SHP77 treated with DMSO at 0.1 percent for 48 hours (cell line): ENCODE measurements at places on chromosomes 1 and 21.

- no peak for DNase-seq
These were observed 69.5 kb downstream of the UBE2T start for GRCh38 chr1:202272103-202272845.

DNA sequence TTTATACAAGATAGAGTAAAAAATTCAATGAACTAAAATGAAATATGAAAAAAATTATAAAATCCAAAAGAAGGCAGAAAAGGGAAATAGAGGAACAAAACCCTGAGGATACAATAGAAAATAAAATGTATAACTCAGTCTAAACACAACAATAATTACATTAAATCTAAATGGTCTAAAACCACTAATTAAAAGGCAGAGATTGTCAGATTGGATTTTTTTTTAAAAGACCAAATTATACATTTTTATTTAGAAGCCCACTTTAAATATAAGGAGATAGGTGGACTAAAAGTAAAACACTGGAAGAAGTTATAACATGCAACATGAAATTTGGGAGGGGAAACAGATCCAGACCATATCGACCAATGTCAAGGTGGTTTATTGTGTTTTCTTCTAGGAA is 95.2 kb downstream of the CATSPERE start:
- DNase-seq = no peak

DNA sequence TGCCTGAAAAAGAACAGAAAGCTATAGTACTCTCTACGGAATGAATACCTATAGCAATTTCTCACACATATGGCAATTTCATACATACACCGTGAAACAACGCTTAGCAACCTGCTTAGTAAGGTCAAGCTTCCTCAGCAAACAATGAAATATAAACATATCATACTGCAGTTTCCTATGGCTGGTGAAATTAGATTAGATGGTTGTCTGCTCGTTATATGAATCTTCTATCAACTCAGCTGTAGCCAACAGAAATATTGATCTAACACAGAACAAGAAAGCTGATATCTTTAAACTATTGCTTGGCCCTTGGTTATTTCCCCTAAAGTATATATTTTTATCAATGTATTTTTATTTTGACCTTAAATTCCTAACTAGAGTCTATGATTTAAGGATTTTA is 187.8 kb downstream of the SLC44A5 start:
- no peak for DNase-seq

DNA sequence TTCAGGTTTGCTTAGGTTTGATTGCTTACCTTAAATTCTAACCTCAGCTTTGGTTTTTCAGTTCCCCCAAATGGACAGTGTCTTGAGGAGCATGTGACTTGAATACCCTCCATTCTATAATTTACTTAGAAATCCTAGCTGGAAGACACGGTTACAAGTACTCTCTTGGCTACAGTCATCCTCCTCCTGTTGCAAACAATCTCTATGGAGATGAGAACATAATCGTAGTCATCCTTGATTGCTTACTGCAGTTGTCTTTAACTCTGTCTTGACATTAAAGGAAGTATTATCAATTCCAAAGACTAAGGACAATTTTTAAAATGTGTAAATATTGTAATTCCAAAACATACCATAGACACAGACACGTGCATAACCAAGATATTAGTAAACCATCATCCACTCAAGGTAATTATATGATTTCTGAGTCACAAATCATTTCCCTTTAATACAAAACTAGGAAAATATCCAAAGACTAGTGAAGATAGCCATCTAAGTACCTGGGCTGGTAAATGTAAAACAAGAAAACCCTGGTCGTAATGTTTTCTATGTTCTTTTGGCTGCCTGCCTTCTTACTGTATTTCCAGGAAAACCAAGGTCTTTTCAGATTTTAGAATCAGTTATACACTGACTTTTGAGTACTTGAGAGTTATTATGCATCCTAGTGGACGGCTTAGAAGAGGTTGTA is 149.9 kb downstream of the CHRM3 start:
- no peak for DNase-seq

- no peak for DNase-seq
These were observed 8.5 kb downstream of the TTC39A start for GRCh38 chr1:51321924-51322280.

GRCh38 chr21:16028941-16029464 is 299.2 kb downstream of the USP25 start:
- DNase-seq = no peak

DNA sequence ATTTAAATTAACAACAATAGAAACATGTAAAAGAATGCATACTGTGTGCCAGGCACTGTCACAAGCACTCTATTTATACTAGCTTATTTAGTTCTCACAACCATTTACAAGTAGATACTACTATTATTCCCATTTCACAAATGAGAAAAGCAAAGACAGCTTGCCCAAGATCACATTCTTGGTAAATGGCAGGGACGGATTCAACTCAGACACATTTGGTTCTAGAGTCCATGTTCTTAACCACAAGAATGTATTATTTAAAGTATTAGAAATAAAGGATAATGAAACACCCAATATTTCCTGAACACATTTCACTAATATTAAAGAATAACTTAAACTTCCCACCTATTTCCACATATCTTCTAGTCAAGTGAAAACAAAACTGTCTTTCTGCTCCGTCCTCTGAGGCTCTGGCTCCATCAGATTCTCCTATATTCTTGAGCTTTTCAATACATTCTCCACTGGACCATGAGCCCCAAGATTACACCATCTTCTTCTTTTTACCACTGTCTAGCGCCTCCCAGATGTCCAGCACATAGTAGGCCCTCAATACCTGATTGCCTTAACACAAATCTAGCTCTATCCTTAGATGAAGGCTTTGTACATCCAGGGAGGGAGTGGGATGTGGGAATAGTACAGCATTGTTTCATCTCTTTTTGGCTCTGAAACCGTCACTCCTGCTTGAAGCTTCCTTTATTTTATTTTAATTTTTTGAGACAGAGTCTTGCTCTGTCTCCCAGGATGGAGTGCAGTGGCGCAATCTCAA is 29.3 kb downstream of the SOD1 start:
- no peak for DNase-seq

DNA sequence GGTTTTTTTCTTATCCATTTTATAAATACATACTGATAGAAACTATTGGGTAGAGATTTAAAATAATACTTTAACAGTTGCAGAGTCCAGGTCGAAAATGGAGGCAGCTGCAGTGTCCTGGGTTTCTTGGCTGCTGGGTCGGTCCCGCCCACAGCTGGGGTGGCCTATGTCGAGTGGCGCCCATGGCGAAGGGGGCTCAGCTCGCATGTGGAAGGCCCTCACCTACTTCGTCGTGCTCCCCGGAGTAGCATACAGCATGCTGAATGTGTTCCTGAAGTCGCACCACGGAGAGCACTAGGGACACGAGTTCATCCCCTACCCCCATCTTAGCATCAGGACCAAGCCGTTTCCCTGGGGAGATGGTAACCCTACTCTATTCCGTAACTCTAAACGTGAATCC is 1304.9 kb upstream of the ADGRL2 start:
- DNase-seq = no peak

- DNase-seq = no peak
These were observed 83.3 kb downstream of the LACTBL1 start for GRCh38 chr1:22889213-22889827.

DNA sequence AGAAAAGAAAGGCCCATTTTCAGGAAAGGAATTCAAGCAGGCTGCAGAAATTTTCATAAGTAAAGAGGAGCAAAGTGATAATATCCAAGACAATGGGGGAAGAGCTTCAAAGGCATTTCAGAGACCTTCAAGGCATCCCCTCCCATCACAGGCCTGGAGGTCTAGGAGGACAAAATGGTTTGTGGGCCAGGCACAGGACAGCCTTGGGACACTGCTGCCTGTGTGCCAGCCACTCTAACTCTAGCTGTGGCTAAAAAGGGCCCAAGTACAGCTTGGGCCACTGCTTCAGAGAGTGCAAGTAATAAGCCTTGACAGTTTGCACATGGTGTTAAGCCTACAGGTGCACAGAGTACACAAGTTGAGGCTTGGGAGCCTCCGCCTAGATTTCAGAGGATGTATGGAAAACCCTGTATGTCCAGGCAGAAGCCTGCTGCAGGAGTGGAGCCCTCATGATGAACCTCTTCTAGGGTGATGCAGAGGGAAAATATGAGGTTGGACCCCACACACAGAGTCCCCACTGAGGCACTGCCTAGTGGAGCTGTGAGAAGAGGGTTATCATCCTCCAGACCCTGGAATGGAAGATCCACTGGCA is 51.8 kb upstream of the ZSWIM5 start:
- DNase-seq = no peak

GRCh38 chr1:202860744-202861419 is 28.1 kb downstream of the RABIF start:
- no peak for DNase-seq

- DNase-seq = no peak
These were observed 68.0 kb downstream of the CD58 start for GRCh38 chr1:116502671-116503314.

GRCh38 chr1:151534662-151535278 is 5.3 kb upstream of the TUFT1 start:
- peak; percentile 68 for DNase-seq

GRCh38 chr1:46749921-46750404 is 31.0 kb upstream of the EFCAB14 start:
- DNase-seq = no peak

DNA sequence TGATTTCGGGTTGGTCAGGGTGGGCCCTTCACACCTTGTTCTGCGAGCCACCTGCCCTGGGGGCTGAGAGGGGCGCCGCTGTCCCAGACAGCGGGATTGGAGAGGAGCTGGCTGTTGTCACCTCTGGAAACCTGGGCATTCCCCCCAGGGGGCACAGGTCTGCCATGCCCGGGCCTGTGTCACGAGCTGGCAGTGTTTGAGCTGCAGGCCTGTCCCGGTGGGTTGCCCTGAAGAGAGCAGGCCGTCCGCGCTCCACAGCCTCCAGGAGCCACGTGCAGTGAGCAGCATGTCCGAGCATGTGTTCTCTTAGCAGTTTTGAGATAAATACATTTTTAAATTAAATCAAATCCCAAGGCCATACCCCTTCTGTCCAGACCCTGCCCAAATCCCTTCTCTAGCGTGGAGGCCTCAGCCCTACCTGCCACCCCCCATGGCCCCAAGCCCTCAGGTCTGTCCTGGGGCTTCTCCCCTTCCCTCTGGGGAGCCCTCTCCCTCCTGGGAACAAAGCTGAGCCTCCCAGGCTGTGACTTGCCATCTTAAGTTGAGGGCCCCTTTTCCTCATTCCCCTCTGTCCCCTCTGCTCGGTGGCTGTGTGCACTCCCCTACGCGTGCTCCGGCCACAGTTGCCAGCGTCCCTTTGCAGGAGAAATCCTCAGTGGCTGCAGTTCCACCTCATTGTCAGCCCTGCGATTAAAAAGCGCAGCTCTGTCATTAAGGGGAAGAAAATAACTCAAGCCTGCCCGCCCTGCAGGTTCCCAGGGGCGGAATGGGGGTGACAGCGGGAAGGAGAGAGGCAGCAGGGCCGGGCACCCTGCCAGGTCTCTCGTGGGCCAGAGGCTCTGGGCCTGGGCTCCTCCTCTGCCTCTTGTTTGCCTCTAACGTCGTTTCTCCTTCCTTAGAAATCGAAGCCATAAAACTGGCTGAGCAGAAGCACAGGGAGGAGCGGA is 26.6 kb downstream of the SLX9 start:
- DNase-seq = no peak

GRCh38 chr1:54488065-54488750 is 59.8 kb upstream of the ACOT11 start:
- peak; percentile 69 for DNase-seq

DNA sequence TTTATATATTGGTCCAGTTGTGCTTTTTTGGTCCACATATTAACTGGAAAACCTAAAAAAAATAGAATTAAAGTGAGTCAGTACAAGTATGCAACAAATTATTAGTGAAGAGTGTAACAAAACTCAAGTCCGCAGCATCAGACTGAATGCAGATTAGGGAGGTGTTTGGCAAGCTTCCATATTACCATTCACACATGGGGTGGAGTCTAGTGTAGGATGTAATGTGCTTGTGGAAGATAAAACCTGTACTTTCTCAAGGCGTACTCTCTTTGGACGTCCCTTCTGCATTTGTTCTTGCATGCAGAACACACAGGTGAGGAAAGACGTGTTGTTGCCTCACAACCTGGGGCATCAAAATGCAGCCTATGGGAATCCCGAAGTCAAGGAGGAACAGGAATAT is 668.7 kb downstream of the MRPL39 start:
- no peak for DNase-seq

DNA sequence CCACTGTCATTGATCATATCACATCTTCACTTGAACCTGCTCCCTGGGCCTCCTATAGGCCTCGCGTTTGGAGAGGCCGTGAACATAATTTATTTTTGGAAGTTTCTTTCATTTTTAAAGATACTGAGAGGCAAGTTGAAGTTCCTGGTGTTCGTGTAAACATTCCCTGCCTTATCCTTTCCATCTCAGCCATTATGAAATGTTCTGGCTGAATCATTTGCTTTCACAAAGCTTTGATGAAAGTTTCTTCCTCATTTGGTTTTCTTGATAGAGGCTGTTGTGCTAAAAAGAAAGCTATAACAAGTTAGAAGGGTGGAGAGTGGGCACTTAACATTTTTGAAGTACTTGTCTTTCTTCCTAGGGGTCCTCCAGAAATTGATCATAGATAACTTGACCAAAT is 15.5 kb downstream of the CAMTA1 start:
- DNase-seq = no peak

GRCh38 chr21:35420656-35421055 is 371.6 kb upstream of the RUNX1 start:
- no peak for DNase-seq

DNA sequence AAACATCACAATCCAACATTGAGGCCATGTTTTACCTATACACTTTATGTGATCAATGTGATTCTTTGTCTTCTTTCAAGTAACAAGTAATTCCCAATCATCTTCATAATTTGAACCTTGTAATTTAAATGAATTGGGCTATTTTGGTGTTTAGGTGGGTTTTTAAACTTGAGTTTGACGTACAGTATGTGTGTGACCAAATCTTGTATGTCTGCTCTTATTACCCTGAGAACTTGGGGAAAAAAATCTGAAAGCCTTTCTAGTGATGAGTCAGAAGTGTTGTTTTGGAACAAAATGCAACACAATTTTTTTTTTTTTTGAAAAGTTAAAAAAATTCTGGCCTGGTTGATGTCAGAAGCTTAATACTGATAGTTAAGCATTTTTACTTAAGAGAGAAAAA is 68.5 kb downstream of the HHAT start:
- DNase-seq = no peak

DNA sequence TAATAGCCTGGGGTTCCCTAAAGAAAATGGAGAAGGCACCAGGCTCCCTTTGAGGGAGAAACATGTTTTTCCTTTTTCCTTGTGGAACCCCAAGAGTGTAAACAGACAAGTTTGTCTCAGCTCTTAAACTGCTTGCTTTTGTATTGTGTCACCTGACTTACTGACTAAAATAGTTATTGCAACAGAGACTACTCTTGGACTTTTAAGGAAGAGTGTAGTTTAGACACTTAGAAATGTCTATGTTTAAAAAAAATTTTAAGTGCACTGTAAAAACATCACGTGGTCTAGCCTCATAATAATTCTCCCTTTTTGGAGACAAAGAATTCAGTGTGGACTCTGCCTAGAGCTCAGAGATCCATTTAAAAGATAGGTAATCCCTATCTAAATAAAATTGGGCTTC is 141.1 kb downstream of the TRIM33 start:
- DNase-seq = no peak

GRCh38 chr1:242787968-242788367 is 263.5 kb upstream of the PLD5 start:
- no peak for DNase-seq
